Peyer's patch (tissue), 4 donors: ENCODE measurements at places on chromosomes 6 and 20. TPM values are rescaled to one million over a fixed set of nuclear protein-coding genes. Genes with fewer than 3 reads are reported as not detected.

Gene SRSF12
- total RNA-seq: not detected

Gene VWA7
- total RNA-seq: 19.7 TPM

Gene GGTLC1
- total RNA-seq: not detected

Gene LY6G6D
- total RNA-seq: not detected

Gene KCNK16
- total RNA-seq: not detected

Gene ZNF451
- 106 TPM for total RNA-seq

Gene RAD21L1
- not detected for total RNA-seq

Gene TAPBP
- 198 TPM for total RNA-seq

Gene ZBTB12
- total RNA-seq: 1.0 TPM

DNA sequence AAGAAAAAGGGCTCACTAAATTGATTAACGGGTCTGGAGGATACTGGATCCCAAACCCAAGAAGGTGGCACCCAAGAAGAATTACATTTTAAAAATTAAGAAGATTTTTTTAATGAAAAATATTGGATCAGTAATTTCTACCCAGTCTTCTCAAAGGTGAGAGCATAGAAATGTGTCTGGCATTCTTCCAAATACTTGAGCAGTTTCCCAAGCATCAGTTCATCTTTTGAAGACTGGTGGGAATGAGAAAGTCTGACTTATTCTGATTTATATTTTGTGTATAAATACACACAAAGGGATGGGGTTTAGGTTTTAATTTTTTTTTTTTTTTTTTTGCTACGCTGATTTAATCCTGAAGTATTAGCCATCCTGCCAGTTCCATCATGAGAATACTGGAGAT is 3.3 kb downstream of the MGME1 start:
- no peak for DNase-seq

GRCh38 chr20:4369119-4369797 is 352.5 kb upstream of the PRND start:
- DNase-seq: no peak

DNA sequence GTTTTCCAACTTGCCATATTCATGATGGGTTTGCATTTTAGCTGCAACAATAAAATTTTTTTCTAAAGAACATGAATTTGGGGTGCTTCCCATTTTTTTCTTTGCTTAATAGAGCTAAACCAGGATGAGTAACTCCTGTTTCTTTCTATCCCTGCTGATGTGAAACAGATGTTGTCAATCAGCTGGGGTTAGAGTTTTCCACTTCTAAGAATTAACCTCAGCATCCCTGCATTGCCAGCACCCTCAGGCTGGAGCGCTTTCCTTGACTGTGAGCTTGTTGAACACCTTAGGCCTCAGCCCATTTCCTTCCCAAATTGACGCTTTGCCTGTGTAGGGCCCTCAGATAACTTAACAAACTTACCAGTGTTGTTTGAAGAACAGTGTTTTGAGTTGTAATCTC is 74.5 kb downstream of the PTPN1 start:
- DNase-seq: no peak

GRCh38 chr6:124123617-124124209 is 320.0 kb downstream of the NKAIN2 start:
- DNase-seq: no peak

DNA sequence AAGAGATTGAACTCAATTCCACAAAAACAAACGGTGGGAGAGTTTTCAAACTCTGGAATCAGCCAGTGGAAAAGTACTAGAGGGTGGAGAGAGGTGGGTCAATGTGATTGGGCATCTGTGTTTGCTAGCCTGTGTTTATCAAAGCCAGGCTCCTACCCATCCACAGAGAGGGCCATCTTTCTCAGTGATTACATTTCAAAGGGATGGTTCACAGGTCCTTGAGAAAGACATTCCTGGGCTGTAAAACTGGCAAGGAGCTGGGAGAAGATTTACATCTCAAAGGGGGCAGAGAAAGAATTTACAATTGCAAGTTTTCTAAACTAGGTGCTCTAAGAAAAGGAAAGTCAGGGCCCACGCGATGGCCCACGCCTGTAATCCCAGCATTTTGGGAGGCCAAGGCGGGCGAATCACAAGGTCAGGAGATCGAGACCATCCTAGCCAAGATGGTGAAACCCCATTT is 146.8 kb upstream of the UST start:
- no peak for DNase-seq

- DNase-seq: no peak
These were observed 10.0 kb upstream of the TBX18 start for GRCh38 chr6:84774157-84774984.

DNA sequence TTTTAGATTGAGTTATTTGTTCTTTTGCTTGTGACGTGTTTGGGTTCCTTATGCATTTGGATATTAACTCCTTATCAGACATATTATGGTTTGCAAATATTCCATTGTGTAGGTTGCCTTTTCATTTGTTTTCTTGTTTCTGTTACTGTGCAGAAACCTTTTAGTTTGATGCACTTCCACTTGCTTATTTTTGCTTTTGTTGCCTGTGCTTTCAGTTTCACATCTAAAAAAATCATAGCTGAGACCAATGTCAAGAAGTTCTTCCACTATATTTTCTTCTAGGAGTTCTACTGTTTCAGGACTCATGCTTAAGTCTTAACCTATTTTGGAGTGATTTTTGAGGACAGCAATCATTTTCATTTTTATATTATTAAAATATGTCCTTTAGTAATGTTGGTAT is 113.5 kb downstream of the EPM2A start:
- DNase-seq: no peak

- DNase-seq: no peak
These were observed 214.2 kb upstream of the SUPT3H start for GRCh38 chr6:45591890-45592289.

GRCh38 chr6:56933650-56934049 is 21.3 kb upstream of the BEND6 start:
- DNase-seq: no peak

- DNase-seq: no peak
These were observed 33.3 kb downstream of the PTPRK start for GRCh38 chr6:128487055-128487454.

GRCh38 chr6:21074484-21074883 is 519.1 kb upstream of the SOX4 start:
- no peak for DNase-seq

- no peak for DNase-seq
These were observed 15.0 kb downstream of the RNF114 start for GRCh38 chr20:49951151-49951550.

DNA sequence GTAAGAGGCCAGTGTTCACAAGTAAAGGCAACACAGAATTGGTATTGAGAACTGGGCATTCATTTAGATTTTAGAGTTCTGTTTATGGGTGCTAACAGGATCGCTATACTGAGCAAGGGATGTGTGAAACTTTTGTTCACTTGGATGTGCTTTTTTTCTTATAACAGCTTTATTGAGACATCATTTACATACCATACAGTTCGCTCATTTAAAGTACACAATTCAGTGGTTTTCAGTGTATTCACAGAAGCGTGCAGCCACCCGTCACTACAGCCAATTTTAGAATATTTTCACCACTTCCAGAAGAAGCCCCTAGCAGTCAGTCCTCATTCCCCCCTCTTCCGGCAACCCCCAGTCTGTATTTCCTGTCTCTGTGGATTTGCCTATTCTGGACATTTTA is 48.7 kb downstream of the GFRA4 start:
- no peak for DNase-seq

DNA sequence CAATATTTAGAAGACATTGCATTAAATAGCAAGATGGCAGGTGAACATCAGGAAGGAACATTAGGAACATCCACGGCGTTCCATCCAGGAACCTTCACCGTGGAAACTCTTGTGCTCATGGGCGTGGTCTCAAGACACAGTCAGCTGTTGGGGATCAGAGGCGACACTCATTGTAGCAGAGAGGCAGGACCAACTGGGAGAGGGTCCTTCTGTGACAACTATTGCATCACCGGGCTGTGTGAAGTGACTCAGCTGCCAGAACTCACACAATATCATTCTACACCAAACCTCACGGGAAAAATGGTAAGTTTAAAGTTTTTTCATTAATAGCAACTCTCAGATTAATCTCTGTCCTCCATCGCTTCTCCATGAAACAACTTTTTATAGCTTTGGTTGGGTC is 334.8 kb upstream of the SULF2 start:
- no peak for DNase-seq

DNA sequence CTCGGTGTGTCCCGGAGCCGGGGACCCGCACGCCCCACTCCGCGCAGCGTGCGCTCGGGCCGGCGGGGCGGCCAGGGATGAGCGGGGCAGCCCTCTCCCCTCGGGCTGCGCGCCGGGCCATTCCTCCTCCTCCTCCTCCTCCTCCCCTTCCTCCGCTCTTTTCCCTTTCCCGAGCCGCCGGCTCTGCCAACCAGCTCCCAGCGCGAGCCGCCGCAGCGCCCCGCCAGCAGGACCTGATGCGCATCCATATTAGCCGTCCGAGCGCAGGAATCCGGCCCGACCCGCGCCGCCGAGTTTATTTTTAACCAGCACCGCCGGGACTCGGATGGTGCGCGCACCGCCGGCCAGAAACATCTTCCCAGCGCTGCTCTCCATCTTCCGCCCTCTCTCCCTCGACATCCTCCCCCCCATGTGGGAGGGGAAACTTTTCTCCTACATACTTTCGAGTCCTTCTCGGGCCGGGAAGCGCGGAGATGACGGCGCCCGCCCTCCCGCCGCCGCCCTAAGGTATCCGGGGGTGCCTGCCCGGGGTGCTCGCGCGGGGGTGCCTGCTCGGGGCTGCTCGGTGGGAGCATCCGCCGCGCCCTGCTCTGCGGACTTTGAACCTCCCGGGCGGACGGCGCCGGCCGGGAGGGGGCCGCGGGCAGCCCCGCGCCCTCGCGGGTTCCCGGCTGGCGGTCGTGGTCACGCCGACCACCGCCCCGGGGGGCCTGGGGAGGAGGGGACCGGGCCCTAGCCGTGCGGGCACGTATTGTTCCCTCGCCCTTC is 619 bp downstream of the RREB1 start:
- peak; percentile 79 for DNase-seq

- no peak for DNase-seq
These were observed 134.6 kb upstream of the NEDD9 start for GRCh38 chr6:11366934-11367637.

DNA sequence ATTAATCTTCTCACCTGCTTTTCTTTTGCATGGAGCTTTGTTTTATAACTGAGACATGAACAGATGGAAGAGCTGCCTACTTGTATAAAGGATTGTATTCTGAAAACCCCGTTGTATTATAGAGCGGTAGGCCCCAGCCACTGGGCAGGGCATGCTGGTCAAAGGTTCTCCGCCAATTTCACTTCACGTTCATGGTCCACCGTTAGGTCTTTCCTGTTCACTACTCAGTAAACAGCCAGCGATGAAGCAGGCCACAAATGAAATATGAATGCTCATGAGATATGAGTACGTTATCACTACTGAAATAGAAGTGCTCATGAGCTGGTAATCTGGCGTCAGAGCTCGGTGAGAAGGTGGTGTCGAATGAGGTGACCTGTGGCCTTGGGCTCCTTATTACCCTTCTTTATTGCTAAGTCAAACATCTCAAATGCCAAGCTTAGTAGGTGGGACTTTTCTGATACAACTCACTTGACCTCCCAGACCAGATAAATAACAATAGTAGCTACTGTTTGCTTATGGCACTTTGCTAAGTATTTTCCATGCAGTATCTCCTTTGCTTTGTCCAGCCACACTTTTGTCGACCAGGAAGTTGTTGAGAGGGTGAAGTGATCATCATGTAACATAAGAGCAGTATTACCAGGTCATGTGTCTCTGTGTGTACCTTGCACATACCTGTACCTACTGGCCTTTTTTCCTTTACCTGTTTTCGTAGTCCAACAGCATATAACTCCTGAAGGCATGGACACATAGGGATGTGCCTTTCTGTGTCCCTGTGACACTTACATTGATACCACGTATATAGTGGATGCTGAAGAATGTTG is 16.7 kb downstream of the EDN3 start:
- DNase-seq: peak; percentile 63

GRCh38 chr6:74857157-74857556 is 348.7 kb downstream of the COL12A1 start:
- DNase-seq: no peak

DNA sequence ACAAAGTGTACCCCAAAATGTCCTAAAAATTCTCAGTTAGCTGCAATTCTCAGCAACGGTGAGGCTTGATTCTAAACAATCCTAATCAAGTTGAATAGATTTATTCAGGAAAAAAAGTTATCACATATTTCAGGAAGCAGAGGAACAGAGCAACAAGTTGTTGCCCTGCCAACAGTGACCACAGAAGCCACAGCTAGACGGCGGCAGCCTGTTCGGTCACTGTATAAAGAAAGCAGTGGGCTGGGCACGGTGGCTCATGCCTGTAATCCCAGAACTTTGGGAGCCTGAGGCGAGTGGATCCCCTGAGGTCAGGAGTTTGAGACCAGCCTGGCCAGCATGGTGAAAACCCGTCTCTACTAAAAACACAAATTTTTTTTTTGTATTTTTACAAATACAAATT is 171.2 kb upstream of the BMP5 start:
- DNase-seq: no peak

- no peak for DNase-seq
These were observed 14.6 kb downstream of the SLC17A9 start for GRCh38 chr20:62967149-62967501.

GRCh38 chr6:76677017-76677416 is 604.6 kb upstream of the IMPG1 start:
- DNase-seq: no peak

DNA sequence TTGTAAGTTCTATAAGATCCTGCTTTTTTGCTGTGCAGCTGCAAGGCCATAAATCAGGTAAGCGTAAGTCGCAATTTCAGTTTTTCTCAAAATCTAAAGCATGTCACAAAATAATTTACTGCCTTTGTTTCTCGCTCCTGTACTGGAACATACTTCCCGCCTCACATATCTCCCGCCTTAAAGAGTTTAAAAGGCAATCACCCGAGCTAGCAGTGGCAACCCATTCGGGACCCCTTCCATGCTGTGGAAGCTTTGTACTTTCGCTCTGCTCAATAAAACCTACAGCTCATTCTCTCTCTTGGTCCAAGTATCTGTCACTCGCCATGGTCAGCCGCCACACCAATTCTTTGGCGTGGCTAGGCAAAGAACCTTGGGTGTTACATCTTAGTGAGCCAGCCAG is 34.0 kb downstream of the CEP85L start:
- DNase-seq: no peak

DNA sequence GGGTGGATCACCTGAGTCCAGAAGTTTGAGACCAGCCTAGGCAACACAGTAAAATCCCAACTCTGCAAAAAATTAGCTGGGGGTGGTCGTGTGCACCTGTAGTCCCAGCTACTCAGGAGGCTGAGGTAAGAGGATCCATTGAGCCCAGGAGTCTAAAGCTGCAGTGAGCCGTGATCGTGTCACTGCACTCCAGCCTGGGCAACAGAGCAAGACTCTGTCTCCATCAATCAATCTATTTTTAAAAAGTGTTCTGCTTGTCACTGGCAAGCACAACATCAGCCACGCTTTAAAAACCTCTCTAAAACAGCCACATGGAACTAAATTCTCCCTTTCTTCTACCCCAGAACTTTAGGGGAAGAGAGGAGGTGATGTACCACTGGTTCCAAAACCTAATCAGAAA is 131.6 kb upstream of the RREB1 start:
- DNase-seq: no peak
